ENCODE measurements at places on chromosomes 7 and 10.

- no peak for DNase-seq
Observed at GRCh38 chr7:70935854-70936253, 196.1 kb upstream of the GALNT17 start.

- no peak for DNase-seq
Observed at GRCh38 chr7:141094336-141095070, 20.6 kb downstream of the TMEM178B start.

DNA sequence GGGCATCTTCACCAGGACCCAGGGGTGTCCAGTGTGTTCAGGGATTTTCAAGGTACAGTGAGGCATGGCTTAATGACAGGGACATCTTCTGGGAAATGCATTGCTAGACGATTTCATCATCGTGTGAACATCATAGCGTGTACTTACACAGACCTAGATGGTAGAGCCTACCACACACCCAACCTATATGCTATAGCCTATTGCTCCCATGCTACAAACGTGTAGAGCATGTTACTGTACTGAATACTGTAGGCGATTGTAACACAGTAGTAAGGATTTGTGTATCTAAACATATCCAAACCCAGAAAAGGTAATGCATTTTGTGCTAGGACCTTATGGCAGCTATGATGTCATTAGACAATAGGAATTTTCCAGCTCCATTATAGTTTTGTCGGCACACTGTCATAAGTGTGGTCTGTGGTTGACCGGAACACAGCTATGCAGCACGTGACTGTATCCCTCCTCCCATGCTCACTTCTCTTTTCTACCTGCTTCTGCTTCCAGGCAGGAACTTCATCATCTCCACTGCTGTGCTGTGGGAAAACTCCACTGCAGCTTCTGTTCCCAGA is 416.2 kb upstream of the NFE2L3 start:
- no peak for DNase-seq

DNA sequence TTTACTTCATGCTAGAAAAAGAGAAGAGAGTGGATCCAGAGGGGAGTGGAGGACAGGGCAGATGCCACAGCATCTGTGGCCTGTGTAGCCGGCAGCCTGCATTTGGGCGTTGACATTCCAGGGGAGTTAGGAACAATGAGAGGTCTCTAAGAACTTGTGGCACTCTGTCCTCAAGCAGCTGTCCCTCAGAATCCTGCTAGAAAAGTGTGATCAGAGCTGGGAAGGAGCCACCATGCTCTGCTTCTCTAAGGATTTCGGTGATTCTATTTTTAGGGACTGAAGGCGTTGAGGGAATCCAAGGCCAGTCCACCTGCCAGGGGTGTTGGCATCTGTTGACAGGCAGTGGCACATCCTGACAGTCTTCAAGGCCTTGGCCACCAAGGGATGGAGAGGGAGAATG is 7.6 kb downstream of the LRIT2 start:
- no peak for DNase-seq

Data from activated CD4-positive, alpha-beta T cell treated with anti-CD3 and anti-CD28 coated beads for 4 hours (primary cell).